Left ventricle myocardium inferior (tissue), 1 donor: ENCODE measurements at places on chromosomes 12 and 14.

- no peaks in the 10 kb centered on the region for H3K27me3 ChIP-seq
- peak overlapping the region; percentile 82 for H3K27ac ChIP-seq
- H3K36me3 ChIP-seq: peaks cover 5% of the 10 kb centered on the region
- no peak for DNase-seq
- H3K4me3 ChIP-seq: no peak overlapping the region
- peaks cover 55% of the 10 kb centered on the region for H3K4me1 ChIP-seq
These were observed 17.4 kb downstream of the ACVRL1 start for GRCh38 chr12:51924551-51925319.

DNA sequence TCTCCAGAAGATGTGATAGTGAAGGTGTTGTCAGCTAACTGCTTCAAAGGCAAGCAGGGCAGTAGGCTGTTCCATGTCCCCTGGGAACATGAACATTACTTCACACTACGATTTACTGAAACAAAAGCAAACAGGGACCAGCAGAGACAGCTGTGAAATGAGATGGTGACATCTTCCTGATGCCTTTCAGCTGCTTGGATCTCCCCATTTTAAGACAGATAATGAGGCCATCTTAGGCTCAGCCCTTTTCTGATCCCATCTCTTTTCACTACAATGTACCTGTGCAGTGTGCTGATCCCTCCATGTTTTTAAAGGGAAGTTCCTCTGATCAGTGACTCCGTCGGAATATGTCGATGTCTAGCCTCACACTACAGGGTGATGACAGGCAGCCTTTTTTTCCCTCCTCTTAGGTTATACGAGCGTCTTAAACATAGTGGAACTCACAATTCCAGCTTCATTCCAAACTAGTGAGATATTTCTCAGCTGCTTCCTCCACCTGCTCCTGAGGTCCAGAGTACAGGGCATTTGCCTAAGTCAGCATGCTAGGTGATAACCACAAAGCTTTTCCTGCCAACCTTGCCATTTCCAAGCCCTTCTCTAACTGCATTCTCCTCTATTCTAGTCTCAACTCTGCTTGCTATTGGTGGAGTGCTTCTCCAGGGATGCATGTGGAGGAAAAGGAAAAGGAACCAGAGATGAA is 87.6 kb upstream of the EGLN3 start:
- no peaks in the 10 kb centered on the region for H3K36me3 ChIP-seq
- DNase-seq: no peak
- H3K27ac ChIP-seq: peak overlapping the region; percentile 34
- H3K27me3 ChIP-seq: no peaks in the 10 kb centered on the region
- H3K4me1 ChIP-seq: peaks cover 33% of the 10 kb centered on the region

- no peaks in the 10 kb centered on the region for H3K27me3 ChIP-seq
- peak overlapping the region; percentile 27 for H3K27ac ChIP-seq
- no peaks in the 10 kb centered on the region for H3K36me3 ChIP-seq
- peaks cover 99% of the 10 kb centered on the region for H3K4me1 ChIP-seq
These were observed 74.3 kb downstream of the SUSD6 start for GRCh38 chr14:69685716-69686115.

- no peaks in the 10 kb centered on the region for H3K4me1 ChIP-seq
- H3K27ac ChIP-seq: no peak overlapping the region
- no peak overlapping the region for H3K4me3 ChIP-seq
- H3K36me3 ChIP-seq: no peaks in the 10 kb centered on the region
These were observed 170.7 kb downstream of the ESRRB start for GRCh38 chr14:76546426-76547221.

DNA sequence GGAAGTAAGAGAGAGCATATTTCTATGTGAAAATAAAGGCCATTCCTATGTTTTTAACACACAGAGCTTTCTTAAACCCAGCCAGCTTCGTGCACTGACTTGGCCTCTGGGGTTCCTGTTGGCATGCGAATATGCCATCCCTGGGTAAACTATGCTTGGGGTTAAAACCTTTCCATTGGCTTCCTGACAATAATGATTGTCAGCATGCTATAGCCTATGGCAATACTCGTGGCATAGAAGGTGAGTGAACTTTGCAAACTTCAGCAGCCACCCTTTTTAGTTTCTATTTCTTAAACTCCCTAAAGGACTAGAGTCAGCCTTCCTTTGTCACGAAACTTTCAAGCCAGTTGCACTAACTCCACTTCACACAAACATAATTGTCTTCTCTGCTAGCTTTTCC is 148.4 kb upstream of the RGS6 start:
- no peak for DNase-seq
- no peaks in the 10 kb centered on the region for H3K27me3 ChIP-seq
- H3K27ac ChIP-seq: no peak overlapping the region
- H3K36me3 ChIP-seq: no peaks in the 10 kb centered on the region
- no peak overlapping the region for H3K4me3 ChIP-seq
